ENCODE measurements at places on chromosomes 2 and 18.

DNA sequence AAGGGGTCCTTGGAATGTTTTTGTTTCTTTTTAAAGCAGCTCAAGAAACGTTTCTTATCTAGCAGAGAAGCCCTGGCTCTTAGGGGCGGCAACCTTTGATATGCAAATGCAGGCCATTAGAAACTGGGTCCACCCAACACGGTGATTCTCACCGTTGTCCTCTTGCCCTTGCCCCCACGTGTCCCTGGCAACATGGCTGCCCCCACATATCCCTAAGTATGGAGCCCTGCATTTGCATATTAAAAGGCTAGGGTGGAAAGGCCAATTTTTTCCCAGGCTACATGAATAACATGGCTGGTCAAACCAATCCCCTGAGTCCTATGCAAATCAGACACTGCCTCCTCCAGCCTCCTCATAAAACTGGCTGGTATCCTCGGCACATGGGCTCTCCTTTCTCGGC is 230.1 kb upstream of the SPOPL start:
- no peak for DNase-seq

DNA sequence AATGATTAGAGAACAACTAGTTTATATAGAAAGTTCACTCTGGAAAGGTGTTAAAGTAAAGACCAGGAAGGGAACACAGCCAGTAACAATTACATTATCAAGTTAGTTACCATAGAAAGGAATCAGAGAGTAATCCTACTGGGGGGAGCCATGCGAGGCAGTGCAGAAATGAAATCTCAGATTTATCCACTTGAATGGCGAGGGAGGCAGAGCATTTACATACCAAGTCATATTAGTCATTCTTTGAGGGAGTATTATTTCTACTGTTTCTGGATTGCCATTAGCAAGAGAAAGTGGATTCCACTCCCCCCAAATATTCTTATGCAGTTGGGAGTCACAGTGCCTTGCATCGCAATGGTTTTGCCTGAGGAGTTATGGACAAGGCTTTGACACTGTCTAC is 472.7 kb upstream of the TRIB2 start:
- DNase-seq: no peak

- no peak for DNase-seq
Measured at GRCh38 chr18:45081566-45082181, 401.0 kb downstream of the SETBP1 start.

GRCh38 chr2:239610457-239611221 is 209.8 kb upstream of the HDAC4 start:
- no peak for DNase-seq

- DNase-seq: no peak
Measured at GRCh38 chr2:210888035-210888434, 331.6 kb downstream of the CPS1 start.

- no peak for DNase-seq
Measured at GRCh38 chr2:166134252-166135151, 6.7 kb upstream of the SCN1A start.

DNA sequence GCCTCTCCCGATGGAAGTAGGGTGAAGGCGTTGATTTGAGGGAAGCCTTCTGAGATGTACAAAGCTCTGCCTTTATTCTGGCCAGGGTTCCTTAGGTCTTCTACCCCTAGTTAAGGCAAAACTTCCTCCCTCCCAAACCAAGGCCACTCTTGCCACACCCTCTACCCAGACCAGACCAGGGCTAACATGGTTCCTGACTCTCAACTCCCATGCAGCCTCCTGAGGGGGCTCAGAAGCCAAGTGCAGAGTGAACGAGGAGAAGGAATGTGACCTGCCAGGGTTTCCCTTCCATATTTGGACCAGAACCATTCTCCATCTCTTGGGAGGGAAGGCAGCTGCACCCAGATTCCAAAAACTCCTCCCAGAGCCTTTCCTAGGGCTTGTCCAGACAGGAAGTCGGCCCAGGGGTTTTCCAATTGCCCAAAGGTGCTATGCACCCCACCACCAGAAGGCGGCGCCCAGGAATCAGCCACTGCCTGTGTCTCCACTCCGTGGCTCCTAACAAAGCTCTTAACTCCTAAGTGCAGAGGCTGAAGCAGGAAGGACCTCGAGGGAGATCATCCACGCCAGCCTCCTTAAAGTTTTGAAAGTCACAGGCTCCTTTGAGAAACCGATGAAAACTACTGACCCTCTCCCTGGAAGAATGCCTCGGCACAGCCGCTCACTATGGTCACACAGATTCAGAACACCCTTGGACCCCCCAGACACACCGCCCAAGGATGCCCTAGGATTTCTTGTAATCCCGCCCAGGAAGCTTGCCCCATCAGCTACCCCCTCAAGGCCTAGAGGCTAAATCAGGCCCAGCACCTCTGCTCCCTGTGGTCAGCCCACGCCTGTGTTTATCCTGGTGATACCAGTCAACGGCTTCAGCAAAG is 157.8 kb downstream of the SMAD2 start:
- peak; percentile 54 for DNase-seq

DNA sequence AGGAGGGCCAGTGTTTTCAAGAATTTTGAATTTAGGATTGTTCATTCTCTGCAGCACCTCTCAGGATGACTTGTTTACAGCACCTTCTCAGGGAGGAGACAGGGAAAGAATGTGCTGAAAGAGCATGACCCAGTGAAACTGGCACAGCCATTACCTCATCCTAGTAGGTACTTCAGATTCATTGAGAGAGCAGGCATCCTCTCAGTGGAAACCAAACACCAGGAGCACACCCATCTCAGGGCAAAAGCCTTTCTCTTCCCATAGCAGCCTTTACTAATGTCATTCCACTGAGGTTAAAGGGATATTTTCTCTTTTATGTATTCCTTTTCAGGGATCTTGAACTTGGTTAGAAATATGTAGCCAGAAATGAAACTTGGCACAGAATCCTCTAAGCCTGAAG is 2.6 kb downstream of the MAP2 start:
- no peak for DNase-seq
